ENCODE measurements at places on chromosomes 16 and 17.
A peak's percentile ranks its signal among the peaks of the same experiment; 100 is the strongest.

DNA sequence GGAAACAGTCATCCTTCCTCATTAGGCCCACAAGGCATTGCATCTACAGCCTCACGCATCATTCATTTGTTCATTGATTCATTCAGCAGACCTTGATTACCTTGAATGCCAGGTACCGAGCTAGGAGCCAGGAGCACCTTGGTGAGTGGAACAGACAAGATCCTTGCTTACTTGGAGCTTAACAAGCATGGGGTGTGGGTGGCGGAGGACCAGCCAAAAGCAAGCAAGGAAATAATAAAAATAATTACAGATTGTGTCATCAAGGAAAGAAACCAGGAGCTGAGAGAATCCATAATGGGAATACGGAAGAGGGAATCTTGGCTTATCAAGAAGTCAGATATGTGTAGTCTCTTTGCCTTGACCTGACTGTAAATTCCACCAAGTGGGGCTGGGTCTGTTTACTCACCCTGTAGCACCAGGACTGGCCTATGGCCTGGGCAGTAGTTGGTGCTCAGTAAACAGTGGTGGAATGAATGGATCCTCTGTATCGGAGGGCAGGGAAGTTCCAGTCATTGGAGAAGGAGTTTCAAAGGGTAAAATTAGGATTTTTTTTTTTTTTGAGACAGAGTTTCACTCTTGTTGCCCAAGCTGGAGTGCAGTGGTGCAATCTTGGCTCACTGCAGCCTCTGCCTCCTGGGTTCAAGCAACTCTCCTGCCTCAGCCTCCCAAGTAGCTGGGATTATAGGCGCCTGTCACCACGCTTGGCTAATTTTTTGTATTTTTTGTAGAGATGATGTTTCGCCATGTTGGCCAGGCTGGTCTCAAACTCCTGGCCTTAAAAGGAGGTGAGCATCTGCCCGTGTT lies 157.7 kb downstream of the MSI2 start:
- H3K4me3 ChIP-seq, result no peak overlapping the region
- H3K4me1 ChIP-seq, result peaks cover 57% of the 10 kb centered on the region
- no peak for DNase-seq
- peak overlapping the region; percentile 37 for H3K27ac ChIP-seq

DNA sequence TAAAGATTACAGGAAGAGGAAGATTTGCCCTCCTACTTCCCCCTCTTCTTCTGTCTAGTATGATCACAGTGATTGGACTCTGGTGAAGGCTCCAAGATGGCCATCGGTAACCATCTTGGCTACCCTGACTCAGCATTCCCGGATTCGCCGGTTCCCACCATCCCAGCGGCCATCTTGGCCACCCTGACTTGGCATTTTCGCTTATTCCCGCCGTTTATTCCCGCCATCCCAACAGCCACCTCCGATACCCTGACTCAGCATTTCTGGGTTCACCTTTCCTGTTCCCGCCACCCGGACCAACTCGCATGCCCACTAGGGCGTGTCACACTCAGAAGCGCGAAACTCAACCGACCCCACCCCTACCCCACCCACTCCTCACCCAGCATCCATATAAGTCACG lies 95.4 kb upstream of the GRIN2A start:
- no peaks in the 10 kb centered on the region for H3K27me3 ChIP-seq
- no peak overlapping the region for H3K4me3 ChIP-seq
- no peak overlapping the region for H3K27ac ChIP-seq
- H3K4me1 ChIP-seq, result peaks cover 16% of the 10 kb centered on the region
- no peaks in the 10 kb centered on the region for H3K36me3 ChIP-seq

GRCh38 chr17:28244446-28244845 lies 74.6 kb upstream of the TMEM97 start:
- no peak overlapping the region for H3K4me3 ChIP-seq
- no peak for DNase-seq
- no peaks in the 10 kb centered on the region for H3K36me3 ChIP-seq
- no peaks in the 10 kb centered on the region for H3K4me1 ChIP-seq

GRCh38 chr16:61887903-61888302 lies 148.3 kb downstream of the CDH8 start:
- H3K4me1 ChIP-seq, result no peaks in the 10 kb centered on the region
- no peaks in the 10 kb centered on the region for H3K36me3 ChIP-seq
- H3K27ac ChIP-seq, result no peak overlapping the region
- no peak for DNase-seq

- H3K27me3 ChIP-seq, result peaks cover 26% of the 10 kb centered on the region
- DNase-seq, result no peak
- H3K36me3 ChIP-seq, result peaks cover 5% of the 10 kb centered on the region
- H3K4me3 ChIP-seq, result peak within 1 kb of the TSS; percentile 94
- peaks cover 36% of the 10 kb centered on the region for H3K4me1 ChIP-seq
These were observed at the start of gene TNFRSF12A for GRCh38 chr16:3020247-3020603. Gene TNFRSF12A (plus strand): TSS chr16:3020368. CDS start chr16:3020398, 30 bp downstream.

- no peak overlapping the region for H3K27ac ChIP-seq
- no peak overlapping the region for H3K4me3 ChIP-seq
- H3K27me3 ChIP-seq, result peaks cover 12% of the 10 kb centered on the region
- H3K4me1 ChIP-seq, result peaks cover 3% of the 10 kb centered on the region
These were observed 15.7 kb upstream of the CCL1 start for GRCh38 chr17:34378664-34379101.

- no peaks in the 10 kb centered on the region for H3K27me3 ChIP-seq
- peaks cover 21% of the 10 kb centered on the region for H3K4me1 ChIP-seq
- H3K27ac ChIP-seq, result peak overlapping the region; percentile 51
- no peak overlapping the region for H3K4me3 ChIP-seq
- DNase-seq, result no peak
These were observed 10.0 kb upstream of the MYCBPAP start for GRCh38 chr17:50498021-50498874.

GRCh38 chr16:82754716-82755513 lies 128.1 kb downstream of the CDH13 start:
- H3K36me3 ChIP-seq, result no peaks in the 10 kb centered on the region
- H3K4me3 ChIP-seq, result no peak overlapping the region
- no peak overlapping the region for H3K27ac ChIP-seq
- H3K4me1 ChIP-seq, result no peaks in the 10 kb centered on the region

GRCh38 chr17:2295575-2295974 lies 8.0 kb downstream of the SMG6 start:
- no peak overlapping the region for H3K4me3 ChIP-seq
- no peaks in the 10 kb centered on the region for H3K27me3 ChIP-seq
- peaks cover 53% of the 10 kb centered on the region for H3K36me3 ChIP-seq

DNA sequence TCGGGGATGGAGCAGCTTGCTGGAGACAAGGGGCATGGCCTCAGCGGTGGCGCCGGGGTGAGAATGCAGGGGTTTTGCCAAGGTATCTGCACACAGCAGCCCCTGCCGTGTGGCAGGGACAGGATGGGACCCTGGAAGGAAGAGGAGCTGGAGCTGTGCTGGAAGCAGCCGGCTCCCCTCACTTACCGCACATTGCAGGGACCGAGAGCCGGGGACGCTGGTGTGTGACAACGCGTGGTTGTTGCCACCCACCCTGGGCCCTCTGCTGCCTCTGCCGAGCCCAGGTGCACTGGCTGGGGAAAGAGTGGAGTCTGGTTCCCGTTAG lies 3.0 kb downstream of the NUBP2 start:
- H3K36me3 ChIP-seq, result peaks cover 3% of the 10 kb centered on the region
- DNase-seq, result no peak
- H3K4me1 ChIP-seq, result peaks cover 14% of the 10 kb centered on the region
- H3K4me3 ChIP-seq, result peak overlapping the region; percentile 45

- H3K36me3 ChIP-seq, result no peaks in the 10 kb centered on the region
- H3K4me1 ChIP-seq, result no peaks in the 10 kb centered on the region
- no peak for DNase-seq
These were observed 122.3 kb downstream of the SPACA3 start for GRCh38 chr17:33113991-33114370.

DNA sequence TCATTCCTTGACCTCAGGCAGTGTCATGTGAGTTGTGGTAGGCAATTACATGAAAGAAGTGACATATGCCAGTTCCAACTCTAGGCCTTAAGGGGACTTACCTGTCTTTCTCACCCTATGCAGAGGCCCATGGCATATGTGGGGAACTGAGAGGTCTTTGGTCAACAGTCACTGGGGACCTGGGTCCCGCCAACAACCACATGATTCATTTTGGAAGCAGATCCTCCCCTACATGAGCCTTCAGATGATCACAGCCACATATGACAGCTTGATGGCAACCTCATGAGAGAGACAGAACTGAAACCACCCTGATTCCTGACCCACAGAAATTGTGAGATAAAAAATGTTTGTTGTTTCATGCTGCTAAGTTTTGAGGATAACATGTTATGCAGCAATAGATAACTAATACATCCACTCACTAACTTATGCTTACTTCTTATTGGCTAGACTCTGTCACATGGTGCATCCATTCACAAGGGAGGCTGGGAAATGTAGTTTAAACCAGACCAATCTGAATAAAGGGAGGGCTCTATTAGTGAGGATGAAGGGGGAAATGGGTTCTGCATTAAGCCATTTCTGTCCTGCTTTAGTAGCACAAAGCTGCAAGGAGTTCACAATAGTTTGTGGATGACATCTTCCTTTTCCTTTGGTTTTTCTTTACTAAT lies 298.2 kb downstream of the HAPSTR1 start:
- H3K27ac ChIP-seq, result no peak overlapping the region
- H3K36me3 ChIP-seq, result no peaks in the 10 kb centered on the region
- peaks cover 14% of the 10 kb centered on the region for H3K27me3 ChIP-seq
- DNase-seq, result no peak

Data from type B pancreatic cell (in vitro differentiated cells).